ENCODE measurements at places on chromosomes 16 and 17.

DNA sequence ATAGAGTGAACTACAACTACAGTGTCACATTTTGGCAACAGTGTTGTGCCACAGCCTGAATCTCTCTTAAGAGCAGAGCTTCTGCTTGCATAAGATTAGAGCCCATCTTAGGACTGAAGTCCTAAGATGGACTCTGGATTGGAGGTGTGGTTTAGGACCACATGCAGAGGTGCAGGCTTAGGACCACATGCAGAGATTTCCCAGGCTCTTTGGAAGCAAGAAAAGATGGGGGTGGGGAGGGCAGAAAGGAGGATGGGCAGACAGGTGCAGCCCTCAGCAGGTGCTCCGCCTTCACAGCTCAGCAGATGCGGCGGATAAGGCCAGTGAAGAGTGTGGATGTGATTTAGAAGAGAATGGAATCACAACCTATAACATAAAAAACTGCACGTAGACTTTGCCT, 128.7 kb downstream of the TANGO6 start:
- DNase-seq: no peak

- no peak for DNase-seq
Observed at GRCh38 chr16:52621651-52622050, 74.7 kb upstream of the TOX3 start.

- DNase-seq: peak; percentile 66
Observed at GRCh38 chr17:31318298-31318801, 3.1 kb downstream of the EVI2A start.

DNA sequence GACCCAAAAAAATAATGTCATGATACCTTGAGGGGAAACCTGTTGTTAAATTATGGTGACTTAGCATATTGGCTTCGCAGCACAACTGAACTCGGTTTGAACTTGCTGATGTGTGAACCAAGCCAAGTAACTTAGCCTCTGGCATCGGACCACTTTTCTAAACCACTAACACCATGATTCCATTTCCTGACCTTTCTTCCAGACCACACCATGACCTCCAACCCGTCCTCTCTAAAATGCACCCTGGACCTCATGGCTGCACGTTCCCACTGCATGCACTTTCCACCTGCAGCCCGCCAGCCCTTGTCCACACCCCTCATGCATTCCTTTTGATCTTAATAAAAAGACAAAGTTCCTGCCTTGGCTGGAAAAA, 29.3 kb downstream of the DYNLRB2 start:
- DNase-seq: no peak

GRCh38 chr16:61987474-61988012, 48.7 kb downstream of the CDH8 start:
- DNase-seq: no peak

GRCh38 chr17:41614098-41614497, 1.5 kb upstream of the KRT16 start:
- DNase-seq: no peak

DNA sequence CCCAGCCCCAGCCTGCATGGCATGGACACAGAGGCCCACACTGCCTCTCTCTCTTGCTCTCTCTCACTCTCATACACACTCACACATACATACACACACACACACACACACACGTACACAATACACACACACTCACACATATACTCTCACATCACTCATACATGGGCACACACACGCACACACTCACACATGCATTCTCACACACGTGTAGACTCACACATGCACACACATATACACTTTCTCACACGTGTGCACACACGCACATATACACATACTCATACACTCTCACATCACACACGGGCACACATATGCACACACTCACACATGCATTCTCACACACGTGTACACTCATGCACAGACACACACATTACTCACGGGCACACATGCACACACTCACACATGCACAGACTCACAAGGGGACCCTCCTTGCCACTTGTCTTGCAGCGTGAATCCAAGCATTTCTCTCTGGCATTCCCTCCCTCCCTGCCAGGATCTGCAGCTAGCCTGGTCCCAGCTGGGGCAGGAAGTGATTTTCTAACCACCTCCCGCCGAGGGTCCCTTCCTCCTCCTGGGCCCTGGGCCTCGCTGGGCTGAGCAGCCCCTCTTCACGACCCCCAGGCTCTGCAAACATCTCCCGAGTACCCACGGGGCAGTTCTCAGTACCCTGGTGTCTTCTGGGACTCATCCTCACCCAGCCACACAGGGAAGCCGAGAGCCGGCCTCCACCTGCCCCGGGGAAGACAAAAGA, 37.5 kb downstream of the IL21R start:
- DNase-seq: peak; percentile 18

Measured in stimulated activated CD8-positive, alpha-beta memory T cell treated with anti-CD3 and anti-CD28 coated beads, Interleukin-4, amount 100 ng/mL, for 48 hours (primary cell).